Heart left ventricle (tissue), 16 donors: ENCODE measurements at places on chromosomes 11 and 22. TPM values are rescaled to one million over a fixed set of nuclear protein-coding genes. Genes with fewer than 3 reads are reported as not detected.

Gene SCGB2A2
- not detected for total RNA-seq

Gene SLC22A25
- not detected for total RNA-seq

Gene OR4D5
- total RNA-seq = not detected

Gene AIFM3
- total RNA-seq = 0.33 TPM

Gene APOA4
- not detected for total RNA-seq

Gene LARGE1
- 129 TPM for total RNA-seq
